SW480 (cell line): ENCODE measurements at places on chromosomes 3 and 15.

DNA sequence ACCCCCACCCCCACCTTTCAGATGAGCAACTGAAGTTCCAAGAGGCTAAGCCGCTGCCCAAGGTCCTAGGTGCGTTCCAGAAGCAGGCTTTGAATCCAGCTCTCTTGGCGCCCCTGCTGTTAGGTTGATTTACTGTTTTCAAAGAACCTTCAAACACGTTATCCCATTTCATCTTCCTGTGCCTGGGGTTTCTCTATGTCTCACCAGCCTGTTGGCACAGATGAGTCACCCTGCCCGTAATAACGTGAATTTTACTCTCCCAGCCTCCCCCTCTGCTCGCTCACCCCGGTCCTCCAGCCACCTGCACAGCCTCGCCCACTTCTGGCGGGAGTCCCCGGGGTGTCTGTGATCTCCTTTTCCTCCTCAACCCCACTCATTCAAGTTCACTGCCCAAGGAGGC is 13.0 kb upstream of the TSEN2 start:
- peak; percentile 94 for DNase-seq

GRCh38 chr15:58026552-58026951 is 39.0 kb downstream of the ALDH1A2 start:
- no peak for DNase-seq

GRCh38 chr15:77021803-77022381 is 27.0 kb downstream of the PSTPIP1 start:
- DNase-seq = no peak

GRCh38 chr3:197302696-197303341 is 4.4 kb upstream of the DLG1 start:
- no peak for DNase-seq

DNA sequence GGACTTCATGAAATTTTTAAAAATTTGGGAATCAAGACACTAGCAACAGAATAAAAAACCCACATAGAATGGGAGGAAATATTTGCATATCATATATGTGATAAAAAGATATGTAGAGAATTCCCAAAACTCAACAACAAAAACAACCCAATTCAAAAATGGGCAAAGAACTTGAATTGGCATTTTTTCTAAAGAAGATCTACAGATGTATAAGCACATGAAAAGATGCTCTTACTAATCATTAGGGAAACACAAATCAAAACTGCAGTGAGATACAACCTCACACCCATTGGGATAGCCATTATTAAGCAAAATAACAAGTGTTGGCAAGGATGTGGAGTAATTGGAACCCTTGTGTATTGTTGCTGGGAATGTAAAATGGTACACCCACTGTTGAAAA is 10.1 kb downstream of the LCTL start:
- no peak for DNase-seq

- no peak for DNase-seq
Observed at GRCh38 chr3:187473778-187474406, 105.7 kb downstream of the RTP4 start.

- DNase-seq = no peak
Observed at GRCh38 chr3:190534986-190535385, 21.1 kb downstream of the IL1RAP start.

DNA sequence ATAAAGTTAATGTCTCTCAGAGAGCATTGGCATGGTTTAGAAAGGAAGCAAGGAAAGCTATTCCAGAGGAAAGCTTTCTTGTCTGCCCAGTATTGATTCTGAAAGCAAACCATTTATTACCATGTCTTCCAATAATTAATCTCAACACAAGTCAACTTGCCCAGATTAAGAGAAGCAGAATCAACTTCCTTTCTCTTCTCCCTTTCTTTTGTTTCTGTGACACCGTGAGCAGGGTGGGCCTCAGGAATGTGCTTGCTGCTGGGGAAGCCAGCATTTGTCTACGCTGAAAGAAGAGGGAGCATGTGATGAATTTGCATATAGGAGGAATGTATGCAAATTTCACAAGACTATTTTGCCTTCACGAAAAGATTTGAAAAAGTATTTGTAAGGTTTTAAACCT is 368.6 kb upstream of the ROPN1 start:
- DNase-seq = no peak

- DNase-seq = no peak
Observed at GRCh38 chr3:126552688-126553283, 5.9 kb downstream of the C3orf22 start.
